Putamen (tissue), 1 donor: ENCODE measurements at places on chromosomes 2 and 18.

GRCh38 chr2:182366628-182367027 lies 60.2 kb downstream of the PDE1A start:
- no peak for DNase-seq

GRCh38 chr2:211982162-211982561 lies 556.4 kb downstream of the ERBB4 start:
- no peak for DNase-seq

DNA sequence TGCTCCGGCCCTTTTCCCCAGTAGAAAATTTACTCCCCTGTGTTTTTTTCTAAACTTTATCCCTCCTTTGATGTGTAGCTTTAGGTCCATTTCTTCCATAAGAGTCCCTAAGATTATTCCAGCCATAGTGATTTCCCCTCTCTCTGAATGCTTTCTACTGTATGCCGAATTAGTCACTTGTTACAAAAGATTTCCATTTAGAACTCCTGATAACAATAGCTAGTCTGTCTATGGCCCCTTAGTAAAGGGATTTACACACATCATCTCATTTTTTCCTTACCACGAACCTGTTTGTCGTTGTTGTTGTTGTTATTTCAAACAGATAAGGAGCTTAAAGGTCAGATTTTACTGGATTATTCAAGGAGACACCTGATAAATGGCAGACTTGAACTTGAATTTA lies 256.1 kb downstream of the PAX3 start:
- DNase-seq: no peak

- no peak for DNase-seq
Observed at GRCh38 chr2:28354920-28355520, 37.6 kb upstream of the FOSL2 start.

- DNase-seq: no peak
Observed at GRCh38 chr2:195515551-195515950, 141.5 kb upstream of the SLC39A10 start.

DNA sequence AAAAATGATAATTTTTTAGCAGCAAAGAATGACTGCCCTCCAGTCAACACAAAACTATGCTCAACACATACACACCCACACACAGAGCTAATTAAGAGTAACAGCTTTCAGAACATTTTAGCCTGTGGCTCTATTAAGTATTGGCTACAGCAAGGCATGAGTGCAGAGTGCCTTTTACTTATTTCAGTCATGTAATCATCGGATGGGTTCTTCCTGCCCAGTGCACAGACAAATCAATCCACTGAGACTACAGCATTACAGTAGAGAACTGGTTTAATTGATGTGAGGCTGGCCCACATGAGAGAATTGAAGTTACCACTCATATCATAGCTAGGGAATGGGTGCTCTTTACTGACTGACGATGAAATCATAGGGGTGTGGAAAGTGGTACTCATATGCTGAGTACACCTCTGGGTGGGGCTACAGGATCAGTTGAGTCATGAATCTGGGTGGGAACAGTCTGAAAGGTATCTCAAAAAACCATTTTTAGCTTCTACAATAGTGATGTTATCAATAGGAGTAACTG lies 241.0 kb downstream of the FSIP2 start:
- no peak for DNase-seq

- DNase-seq: no peak
Observed at GRCh38 chr18:23302511-23302850, 150.6 kb upstream of the RIOK3 start.

GRCh38 chr2:98070081-98070480 lies 16.9 kb upstream of the VWA3B start:
- DNase-seq: no peak

GRCh38 chr2:75640621-75641121 lies 5.9 kb upstream of the MRPL19 start:
- DNase-seq: peak; percentile 68

- DNase-seq: no peak
Observed at GRCh38 chr18:41004324-41004723, 950.7 kb upstream of the PIK3C3 start.

DNA sequence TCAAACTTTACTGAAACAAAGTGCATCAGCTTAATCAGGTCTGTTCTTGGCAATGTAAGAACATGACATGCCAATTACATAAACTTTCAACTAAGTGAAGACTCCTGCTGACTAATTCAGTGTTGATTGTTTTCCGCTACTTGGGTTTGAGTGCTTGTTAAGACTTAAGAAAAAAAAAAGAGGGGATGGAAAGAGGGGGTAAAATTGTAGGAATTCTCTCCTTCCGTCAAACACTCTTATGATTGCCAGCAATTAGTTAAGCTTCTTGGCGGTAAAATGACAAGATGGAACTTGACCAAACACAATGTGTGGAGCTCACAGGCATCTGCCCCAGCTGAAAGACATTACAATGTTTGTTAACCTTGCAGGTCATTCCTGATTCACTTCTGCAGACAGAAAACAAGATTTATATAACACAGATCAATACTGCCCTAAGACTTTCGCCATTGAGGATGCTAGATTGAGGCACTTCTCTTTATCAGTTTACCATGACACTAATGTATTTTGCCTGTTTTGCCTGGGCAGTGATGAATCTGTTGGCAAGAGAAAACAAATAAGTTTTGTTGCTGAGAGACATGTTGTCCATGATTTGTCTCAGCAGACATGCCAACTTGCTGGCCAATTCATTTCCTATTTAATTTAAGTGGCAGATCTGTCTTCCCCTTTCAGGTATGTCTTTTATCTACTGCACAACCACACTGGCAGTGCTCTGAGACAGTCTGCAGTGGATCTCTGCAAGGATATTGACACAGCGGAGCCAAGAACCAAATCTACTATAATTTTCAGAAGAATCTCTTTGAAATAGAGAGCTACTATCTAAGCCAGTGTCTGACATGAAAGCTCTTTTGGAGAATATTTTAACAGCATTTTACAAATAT lies 410.0 kb upstream of the KCNH7 start:
- no peak for DNase-seq

DNA sequence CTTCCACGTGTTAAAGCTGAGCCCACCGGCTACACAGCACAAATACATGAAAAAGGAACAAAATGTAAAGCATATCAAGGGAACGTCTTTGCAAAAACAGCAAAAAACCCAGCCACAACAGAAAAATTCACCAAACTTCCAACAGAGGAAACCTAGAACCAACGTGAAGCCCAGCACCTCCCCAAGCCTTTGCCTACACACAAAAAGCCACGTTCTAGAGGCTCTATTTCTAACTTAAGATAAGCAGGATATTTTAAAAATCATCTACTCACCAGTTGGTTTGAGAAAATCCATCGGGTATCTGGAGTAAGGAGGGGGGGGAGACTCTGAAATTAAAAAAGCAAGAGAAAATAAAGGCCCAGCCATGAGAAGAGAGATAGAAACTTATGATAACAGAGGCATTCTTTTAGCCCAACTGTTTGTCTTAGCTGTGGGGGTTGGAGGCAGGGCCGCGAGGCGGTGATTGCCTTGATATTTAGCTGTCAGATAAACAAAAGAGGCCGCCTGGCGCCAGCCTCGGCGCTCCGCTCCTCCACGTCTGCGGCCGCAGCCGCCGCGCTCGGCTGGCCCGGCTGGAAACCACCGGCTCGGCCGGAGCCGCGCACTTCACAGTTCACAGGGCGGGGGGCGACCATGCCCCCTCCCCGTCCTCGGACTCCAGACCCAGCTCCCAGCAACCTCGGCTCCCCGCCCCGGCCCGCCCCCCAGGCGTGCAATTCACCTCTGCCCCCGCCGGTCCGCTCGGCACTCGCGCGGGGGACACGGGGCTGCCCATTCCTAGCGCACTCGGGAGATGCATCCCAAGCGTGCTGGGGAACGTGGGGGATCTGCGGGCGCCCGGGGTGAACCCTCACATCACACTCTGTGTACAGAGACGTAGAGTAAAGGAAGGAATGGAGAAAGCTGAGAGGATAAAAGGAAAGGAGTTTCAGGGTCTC lies 2.4 kb downstream of the SMAD7 start:
- no peak for DNase-seq

DNA sequence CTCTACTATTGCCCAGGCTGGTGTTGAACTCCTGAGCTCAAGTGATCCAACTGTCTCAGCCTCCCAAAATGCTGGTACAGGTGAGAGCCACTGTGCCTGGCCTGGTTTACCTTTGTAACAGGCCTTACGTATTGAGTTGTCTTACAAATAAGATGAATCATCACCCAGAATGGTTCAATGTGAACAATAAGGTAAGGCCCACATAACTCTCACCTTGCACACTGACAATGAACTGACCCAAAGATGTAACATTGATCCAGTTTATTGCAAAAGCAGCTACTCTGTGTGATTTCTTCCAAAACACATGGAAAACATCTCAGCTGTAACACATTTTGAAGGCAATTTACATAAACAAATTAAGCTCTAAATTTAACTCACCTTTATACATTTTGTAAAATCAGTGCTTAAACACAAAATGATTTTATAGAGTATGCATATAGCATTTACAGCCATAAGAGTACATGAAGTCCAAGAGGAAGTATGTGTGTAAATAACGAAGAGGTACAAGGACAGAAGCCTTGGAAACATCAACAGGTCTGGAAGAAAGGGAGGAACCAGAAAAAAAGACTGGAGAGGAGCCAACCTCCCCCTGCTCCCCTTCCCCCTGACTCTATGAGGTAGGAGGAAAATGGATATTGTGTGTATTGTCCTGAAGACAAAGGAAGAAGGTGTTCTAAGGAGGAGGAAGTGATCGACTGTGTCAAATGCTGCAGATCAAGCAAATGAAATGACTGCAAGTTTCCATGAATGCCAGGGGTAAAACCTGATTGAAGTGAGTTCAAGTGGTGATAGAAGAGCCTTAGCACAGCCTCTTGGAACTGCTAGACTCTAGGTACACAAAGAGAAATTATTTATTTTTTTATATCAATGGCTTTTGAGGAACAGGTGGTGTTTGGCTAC lies 5.6 kb upstream of the WDFY1 start:
- no peak for DNase-seq

DNA sequence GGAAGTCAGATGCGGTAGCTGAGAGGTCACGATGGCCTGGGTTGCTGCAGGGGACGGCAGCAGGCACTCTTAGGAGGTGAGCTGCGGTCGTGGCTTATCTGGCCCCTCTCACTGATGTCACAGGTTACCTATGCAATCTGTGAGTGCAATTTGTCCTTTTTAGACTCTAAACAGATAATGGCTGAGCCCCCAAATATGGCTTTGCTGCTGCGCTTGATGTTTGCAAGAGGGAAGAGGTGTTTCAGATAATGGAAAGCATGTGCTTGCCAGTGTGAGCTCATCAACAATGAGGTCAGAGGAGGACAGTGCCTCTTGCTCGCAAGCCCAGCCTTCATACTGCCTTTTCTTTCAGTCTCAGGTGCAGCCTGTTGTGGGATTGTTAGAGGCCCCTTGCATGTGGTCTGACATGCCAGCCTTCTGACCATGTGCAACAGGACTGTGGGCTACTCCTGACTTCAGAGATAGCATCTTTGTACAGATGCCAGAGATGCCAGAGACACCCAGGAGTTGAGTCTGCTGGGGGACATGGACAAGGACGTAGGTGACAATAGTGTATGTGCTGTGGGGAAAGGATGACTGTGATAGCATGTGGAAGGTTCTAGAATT lies 151.3 kb downstream of the TANC1 start:
- no peak for DNase-seq

GRCh38 chr2:71510196-71510807 lies 56.9 kb downstream of the DYSF start:
- DNase-seq: peak; percentile 41

DNA sequence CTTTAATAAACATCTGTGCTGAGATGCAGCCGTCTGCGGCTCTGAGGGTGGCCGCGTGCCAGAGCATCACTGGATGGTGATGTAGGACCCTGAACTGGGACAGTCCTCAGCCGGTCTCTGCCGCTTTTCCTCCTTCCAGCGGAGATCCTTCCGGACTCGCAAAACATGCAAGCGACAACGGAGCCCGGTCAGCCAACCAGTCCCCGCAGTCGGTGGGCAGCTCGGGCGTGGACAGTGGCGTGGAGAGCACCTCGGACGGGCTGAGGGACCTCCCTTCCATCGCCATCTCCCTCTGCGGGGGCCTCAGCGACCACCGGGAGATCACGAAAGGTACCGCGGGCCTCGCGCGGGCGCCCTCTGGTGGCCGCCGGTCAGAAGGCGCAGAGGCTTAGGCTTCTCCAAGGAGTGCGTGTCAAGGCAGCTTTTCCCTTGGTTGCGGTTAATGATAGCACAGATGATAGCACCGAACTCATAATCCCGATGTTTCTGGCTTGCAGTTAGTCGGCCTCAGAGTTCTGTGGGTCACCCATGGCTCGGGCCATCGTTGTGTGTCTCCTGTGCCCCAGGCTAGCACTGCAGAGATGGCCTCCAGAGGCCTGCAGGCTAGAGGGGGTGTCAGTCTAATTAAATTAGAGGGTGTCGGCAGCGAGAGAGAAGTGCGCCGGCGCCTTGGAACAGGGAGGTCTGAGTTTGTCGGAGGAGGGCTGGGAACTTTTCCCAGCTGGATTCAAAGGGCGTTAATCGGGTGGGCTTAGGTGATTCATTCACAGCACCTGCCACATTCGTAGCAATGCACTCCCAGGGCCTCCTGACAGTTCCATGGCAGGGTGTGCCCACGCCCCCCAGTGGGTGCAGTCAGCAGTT lies 38.5 kb downstream of the LPIN1 start:
- DNase-seq: peak; percentile 38

- DNase-seq: no peak
Observed at GRCh38 chr2:121018136-121019061, 266.6 kb downstream of the TFCP2L1 start.

- no peak for DNase-seq
Observed at GRCh38 chr2:128590309-128591021, 271.8 kb upstream of the HS6ST1 start.

DNA sequence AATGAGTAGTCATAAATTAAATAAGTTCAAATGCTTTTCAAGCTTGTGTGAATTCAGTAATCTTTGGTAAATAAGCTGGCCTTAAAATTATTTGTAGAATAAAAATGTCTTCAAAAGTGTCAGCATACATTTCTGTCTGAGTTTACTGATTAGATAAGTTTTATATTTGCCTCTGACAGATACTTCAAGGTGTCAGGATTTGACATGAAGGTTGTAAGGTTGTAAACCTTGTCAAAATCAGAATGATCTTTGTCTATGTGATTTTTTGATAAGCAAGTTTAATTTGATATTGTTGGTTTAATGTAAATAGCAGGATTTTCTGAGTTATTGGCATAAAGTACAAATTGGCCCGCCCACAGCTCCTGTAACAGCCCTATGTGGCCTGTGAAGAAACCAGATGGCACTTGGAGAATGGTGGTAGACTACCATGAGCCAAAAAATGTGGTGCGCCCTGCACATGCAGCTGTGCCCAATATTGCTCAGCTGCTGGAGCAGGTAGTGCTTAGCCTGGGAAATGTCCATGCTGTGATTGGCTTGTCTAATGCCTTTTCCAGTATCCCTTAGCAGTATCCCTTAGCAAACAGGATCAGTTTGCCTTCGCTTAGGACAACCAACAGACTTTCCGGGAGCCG lies 188.0 kb upstream of the SPHKAP start:
- no peak for DNase-seq

- no peak for DNase-seq
Observed at GRCh38 chr2:109129356-109129920, 433 bp downstream of the SH3RF3 start.

GRCh38 chr2:242011991-242012764 lies 142.6 kb downstream of the RTP5 start:
- no peak for DNase-seq

GRCh38 chr18:45879681-45880655 lies 54.5 kb downstream of the SIGLEC15 start:
- DNase-seq: peak; percentile 47

GRCh38 chr2:177712462-177712861 lies 319.9 kb downstream of the AGPS start:
- DNase-seq: no peak
